ENCODE measurements at places on chromosomes 4 and X. TPM values are rescaled to one million over a fixed set of nuclear protein-coding genes. Genes with fewer than 3 reads are reported as not detected.
A peak's percentile ranks its signal among the peaks of the same experiment; 100 is the strongest.

The FOXR2 gene
- total RNA-seq, result not detected

The PASD1 gene
- not detected for total RNA-seq

The PLK4 gene
- total RNA-seq, result 0.90 TPM

The DACH2 gene
- not detected for total RNA-seq

The F8A3 gene
- 3.0 TPM for total RNA-seq

The RPS6KA3 gene
- 33.4 TPM for total RNA-seq

The PFKFB1 gene
- 1.8 TPM for total RNA-seq

The PAGE4 gene
- not detected for total RNA-seq

The BST1 gene
- total RNA-seq, result 13.8 TPM

The FRG2 gene
- total RNA-seq, result not detected

GRCh38 chr4:71669291-71669690 lies 114.6 kb downstream of the GC start:
- no peak overlapping the region for H3K4me3 ChIP-seq
- no peaks in the 10 kb centered on the region for H3K4me1 ChIP-seq
- no peak overlapping the region for H3K27ac ChIP-seq
- no peaks in the 10 kb centered on the region for H3K36me3 ChIP-seq

DNA sequence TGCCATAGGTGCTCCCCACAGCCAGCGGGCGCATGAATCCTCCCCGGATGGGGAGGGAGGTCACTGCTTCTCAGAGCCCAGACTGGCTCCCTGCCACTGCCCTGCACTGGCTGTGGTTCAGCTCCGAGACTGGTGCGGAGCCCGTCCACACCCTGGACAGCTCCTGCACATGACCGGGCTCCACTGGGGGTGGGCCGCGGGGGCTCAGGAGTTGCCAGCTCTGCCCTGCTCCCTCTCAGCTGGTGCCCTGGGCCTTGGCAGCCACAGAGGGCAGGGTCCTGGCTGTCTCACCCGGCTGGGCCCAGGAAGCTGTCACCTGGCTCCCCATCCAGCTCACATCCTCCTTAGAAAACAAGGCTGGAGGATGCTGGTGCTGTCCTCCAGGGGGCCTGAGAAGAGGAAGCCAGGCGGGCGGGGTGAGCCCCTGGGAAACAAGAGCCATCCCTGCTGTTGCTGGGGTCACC lies 64.9 kb upstream of the ADRA2C start:
- no peaks in the 10 kb centered on the region for H3K36me3 ChIP-seq
- peaks cover 42% of the 10 kb centered on the region for H3K27me3 ChIP-seq
- no peak for DNase-seq
- no peak overlapping the region for H3K4me3 ChIP-seq

- no peaks in the 10 kb centered on the region for H3K36me3 ChIP-seq
- DNase-seq, result no peak
- no peak overlapping the region for H3K27ac ChIP-seq
- H3K27me3 ChIP-seq, result no peaks in the 10 kb centered on the region
- no peak overlapping the region for H3K4me3 ChIP-seq
Observed at GRCh38 chrX:20988118-20988517, 386.1 kb upstream of the CNKSR2 start.

DNA sequence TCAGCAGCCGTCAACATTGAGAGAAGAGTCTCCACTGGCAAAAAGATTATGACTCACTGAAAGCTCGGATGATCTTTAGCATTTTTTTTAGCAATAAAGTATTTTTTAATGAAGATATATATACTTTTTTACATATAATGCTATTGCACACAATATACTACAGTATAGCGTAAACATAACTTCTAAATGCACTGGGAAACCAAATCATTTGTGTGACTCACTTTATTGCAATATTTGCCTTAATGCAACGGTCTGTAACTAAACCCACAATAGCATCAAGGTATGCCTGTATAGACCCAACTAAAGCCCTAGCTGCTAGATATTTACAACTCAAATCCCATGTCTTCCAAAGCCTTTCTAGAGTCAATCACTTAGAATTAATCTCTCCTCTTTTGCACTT lies 52.3 kb upstream of the EDNRA start:
- H3K27me3 ChIP-seq, result no peaks in the 10 kb centered on the region
- H3K36me3 ChIP-seq, result no peaks in the 10 kb centered on the region
- no peaks in the 10 kb centered on the region for H3K4me1 ChIP-seq
- H3K27ac ChIP-seq, result no peak overlapping the region

- no peak overlapping the region for H3K4me3 ChIP-seq
- H3K4me1 ChIP-seq, result no peaks in the 10 kb centered on the region
- no peaks in the 10 kb centered on the region for H3K27me3 ChIP-seq
- no peak for DNase-seq
- H3K27ac ChIP-seq, result no peak overlapping the region
- H3K36me3 ChIP-seq, result no peaks in the 10 kb centered on the region
Observed at GRCh38 chrX:152537373-152537772, 86.3 kb upstream of the GABRA3 start.

DNA sequence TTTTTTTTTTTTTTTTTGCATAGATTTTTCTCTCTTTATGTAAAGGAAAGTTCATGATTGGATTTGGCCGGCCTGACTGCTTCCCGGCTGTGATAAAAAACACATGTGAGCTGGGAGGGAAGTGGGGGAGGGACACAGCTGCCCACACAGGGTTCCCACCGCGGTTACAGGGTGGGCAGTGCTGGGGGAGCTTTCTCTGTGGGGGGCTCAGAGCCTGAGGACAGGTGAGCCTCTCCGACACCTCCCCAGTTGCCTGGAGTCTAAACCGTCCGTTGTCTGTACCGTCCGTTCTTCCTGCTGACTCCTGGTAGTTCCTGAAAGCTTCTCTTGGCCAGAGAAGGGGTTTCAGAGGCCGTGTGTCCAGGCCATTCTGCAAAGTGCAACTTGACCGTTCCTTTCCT lies 21.8 kb downstream of the SHOX start:
- DNase-seq, result no peak
- H3K36me3 ChIP-seq, result no peaks in the 10 kb centered on the region
- H3K4me3 ChIP-seq, result no peak overlapping the region
- H3K27me3 ChIP-seq, result peaks cover 6% of the 10 kb centered on the region
- H3K27ac ChIP-seq, result no peak overlapping the region
- no peaks in the 10 kb centered on the region for H3K4me1 ChIP-seq

- no peaks in the 10 kb centered on the region for H3K27me3 ChIP-seq
- no peak overlapping the region for H3K27ac ChIP-seq
- H3K36me3 ChIP-seq, result no peaks in the 10 kb centered on the region
- H3K4me1 ChIP-seq, result no peaks in the 10 kb centered on the region
Observed at GRCh38 chr4:140330311-140330900, 43.0 kb upstream of the SCOC start.

GRCh38 chr4:176789955-176790354 lies 2.8 kb downstream of the VEGFC start:
- no peak overlapping the region for H3K27ac ChIP-seq
- DNase-seq, result no peak
- peaks cover 9% of the 10 kb centered on the region for H3K27me3 ChIP-seq
- H3K4me3 ChIP-seq, result no peak overlapping the region
- peaks cover 9% of the 10 kb centered on the region for H3K4me1 ChIP-seq

DNA sequence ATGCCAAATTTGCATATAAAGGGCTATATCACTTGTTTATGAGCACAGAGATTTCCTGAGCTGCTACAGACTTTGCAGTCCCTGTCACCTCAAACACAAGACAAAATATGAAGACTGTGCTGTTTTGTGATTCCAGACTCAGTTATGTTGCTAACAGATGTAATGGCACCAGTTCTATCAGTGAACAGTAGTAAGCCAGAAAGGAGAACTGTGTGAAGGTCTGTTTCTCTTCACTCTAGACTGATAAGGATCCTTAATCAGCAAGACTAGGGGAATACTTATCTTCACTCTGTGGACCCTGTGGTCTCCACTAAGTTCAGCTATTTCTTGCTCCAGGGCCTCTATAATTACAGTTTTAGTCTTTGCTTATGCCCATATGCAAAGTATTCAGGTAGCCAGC lies 82.7 kb downstream of the ANXA5 start:
- H3K4me3 ChIP-seq, result no peak overlapping the region
- DNase-seq, result no peak
- H3K4me1 ChIP-seq, result no peaks in the 10 kb centered on the region

GRCh38 chr4:100790836-100791615 lies 273.2 kb upstream of the EMCN start:
- H3K27me3 ChIP-seq, result no peaks in the 10 kb centered on the region
- no peak for DNase-seq
- no peak overlapping the region for H3K4me3 ChIP-seq
- H3K36me3 ChIP-seq, result no peaks in the 10 kb centered on the region
- no peaks in the 10 kb centered on the region for H3K4me1 ChIP-seq
- H3K27ac ChIP-seq, result no peak overlapping the region

DNA sequence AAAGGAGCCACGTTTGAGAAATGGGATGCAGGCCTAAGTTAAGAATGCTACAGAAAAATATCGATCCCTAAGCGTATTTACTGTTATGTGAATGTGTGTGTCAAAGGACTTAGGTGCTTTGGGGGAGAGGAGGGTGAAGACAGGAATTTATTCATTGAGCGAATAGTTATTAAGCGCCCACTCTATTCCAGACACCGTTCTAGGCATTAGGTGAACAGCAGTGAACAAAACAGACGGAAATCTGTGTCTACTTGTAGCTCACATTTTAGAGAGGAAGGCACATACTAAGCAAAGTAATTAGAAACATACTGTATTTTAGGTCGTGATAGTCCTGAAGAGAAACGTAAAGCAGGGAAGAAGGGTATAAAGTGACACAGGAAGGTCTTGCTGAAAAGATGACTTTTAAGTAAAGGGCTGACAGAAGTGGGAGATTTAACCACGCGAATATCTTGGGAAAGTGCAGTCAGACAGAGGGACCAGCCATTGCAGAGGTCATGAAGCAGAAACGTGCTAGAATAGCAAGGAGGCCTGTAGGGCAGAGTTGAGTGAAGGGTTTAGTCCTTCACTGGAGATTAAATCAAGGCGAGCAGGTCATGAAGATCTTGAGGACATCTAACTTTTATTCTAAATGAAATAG lies 541 bp downstream of the AIMP1 start:
- DNase-seq, result no peak
- no peaks in the 10 kb centered on the region for H3K27me3 ChIP-seq
- H3K4me1 ChIP-seq, result peaks cover 17% of the 10 kb centered on the region
- H3K27ac ChIP-seq, result peak overlapping the region; percentile 80
- peak overlapping the region; percentile 89 for H3K4me3 ChIP-seq

DNA sequence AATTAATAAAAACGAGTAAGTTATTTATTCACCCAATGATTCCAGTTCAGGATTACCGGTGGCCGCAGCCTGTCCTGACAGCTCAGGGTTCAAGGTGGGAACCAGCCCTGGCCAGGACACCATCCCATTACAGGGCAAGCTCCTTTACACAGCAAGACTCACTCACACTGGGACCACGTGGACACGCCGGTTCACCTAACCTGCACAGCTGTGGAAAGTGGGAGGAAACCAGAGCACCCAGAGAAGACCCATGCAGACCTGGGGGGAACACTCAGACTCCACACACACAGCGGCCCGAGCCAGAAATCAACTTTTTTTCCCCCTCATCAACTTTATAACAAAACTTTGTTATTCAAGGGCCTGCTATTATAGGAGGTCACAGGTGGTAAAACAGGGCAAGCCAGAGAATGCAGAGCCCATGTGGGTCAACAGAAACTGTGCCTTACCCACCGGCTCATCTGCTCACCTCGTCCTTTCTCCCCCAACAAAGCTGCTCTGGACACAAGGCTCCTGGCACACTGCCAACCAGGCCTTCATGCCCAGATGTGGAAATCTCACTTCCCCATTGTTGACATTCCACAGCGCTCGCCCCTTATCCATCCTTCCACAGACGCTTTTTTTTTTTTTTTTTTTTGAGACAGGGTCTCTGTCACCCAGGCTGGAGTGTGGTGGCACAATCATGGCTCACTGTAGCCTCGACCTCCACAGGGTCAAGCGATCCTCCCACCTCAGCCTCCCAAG lies 8.0 kb upstream of the ODAPH start:
- peak; percentile 53 for DNase-seq
- H3K4me1 ChIP-seq, result no peaks in the 10 kb centered on the region
- H3K36me3 ChIP-seq, result peaks cover 27% of the 10 kb centered on the region
- H3K27ac ChIP-seq, result no peak overlapping the region
- H3K27me3 ChIP-seq, result no peaks in the 10 kb centered on the region

DNA sequence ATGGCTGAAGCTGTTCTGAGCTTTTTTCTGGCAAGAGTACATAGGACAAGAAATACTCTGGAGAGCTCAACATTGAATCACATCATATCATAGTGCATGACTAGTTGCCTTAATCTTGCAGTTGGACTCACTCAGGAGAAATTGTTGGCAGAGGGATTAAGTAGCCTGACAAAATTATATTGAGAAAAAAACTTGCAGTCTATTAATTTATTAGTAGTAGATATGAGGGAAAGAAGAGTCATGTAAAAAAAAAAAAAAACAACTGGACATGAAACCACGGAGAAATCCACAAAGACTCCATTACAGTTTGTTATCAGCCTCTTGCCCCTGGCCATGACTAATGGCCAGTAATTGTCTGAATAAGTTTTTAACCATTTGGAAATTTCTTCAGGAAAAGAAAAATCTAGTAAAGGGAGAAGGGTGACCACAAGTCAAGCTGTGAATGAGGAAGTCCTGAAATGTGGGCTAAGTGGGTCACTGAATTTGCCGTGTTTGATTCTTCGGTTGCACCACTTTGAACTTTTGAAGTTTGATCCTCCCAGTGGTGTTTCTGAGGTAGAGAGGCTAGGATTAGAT lies 45.6 kb downstream of the FHL1 start:
- peaks cover 4% of the 10 kb centered on the region for H3K4me1 ChIP-seq
- H3K4me3 ChIP-seq, result no peak overlapping the region
- peaks cover 5% of the 10 kb centered on the region for H3K27me3 ChIP-seq
- H3K36me3 ChIP-seq, result no peaks in the 10 kb centered on the region
- no peak for DNase-seq
- H3K27ac ChIP-seq, result no peak overlapping the region

GRCh38 chr4:47838445-47838844 lies 578 bp upstream of the CORIN start:
- H3K4me1 ChIP-seq, result peaks cover 14% of the 10 kb centered on the region
- DNase-seq, result no peak
- no peak overlapping the region for H3K4me3 ChIP-seq

DNA sequence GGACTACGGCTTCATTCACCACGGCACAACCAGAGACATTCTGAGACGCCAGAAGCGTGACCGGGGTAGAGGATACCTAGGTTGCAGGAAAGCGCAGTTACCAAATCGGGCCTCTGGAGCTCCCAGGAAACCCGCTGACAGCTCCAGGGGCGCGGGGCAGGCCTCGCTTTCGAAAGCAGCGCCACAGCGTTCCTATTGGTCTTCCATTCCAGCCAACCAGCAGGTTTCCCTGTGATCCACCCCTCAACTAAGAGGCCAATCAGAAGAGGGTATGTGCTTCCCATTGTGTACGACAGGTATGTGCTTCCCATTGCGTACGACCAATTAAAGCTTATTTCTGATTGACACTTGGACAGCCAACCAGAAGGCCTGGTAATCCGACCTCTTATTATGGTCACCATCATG lies 14.9 kb downstream of the SNX12 start:
- H3K36me3 ChIP-seq, result no peaks in the 10 kb centered on the region
- DNase-seq, result no peak
- no peaks in the 10 kb centered on the region for H3K4me1 ChIP-seq
- H3K27ac ChIP-seq, result no peak overlapping the region

- H3K27me3 ChIP-seq, result no peaks in the 10 kb centered on the region
- H3K36me3 ChIP-seq, result no peaks in the 10 kb centered on the region
- no peak for DNase-seq
- no peak overlapping the region for H3K4me3 ChIP-seq
- no peak overlapping the region for H3K27ac ChIP-seq
- peaks cover 18% of the 10 kb centered on the region for H3K4me1 ChIP-seq
Observed at GRCh38 chr4:76058302-76058701, 16.2 kb upstream of the ART3 start.

All from tibial nerve (tissue), 4 donors.